ENCODE measurements at places on chromosomes 1 and 21.

GRCh38 chr1:167594822-167595221 is 35.2 kb upstream of the RCSD1 start:
- no peak for DNase-seq

DNA sequence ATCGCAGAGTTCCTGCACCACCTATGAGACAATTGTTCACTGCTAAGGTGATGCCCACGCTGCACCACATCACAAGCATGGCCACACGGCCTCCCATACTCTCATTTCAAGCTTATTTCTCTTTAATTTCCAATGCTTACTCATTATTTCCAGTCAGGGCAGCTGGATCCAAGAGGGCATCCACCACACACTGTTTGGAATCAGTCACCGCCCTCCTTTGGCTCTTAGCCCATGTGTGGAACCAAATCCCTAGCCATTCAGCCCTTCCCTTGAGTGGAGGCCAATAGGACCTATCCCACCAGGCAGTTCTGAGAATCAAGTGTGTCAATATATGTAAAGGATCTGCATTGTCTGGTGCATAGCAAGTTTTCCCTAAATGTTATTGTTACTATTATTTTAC is 26.3 kb upstream of the PALMD start:
- DNase-seq, result no peak

- no peak for DNase-seq
These were observed 178.0 kb downstream of the HIVEP3 start for GRCh38 chr1:41740630-41741239.

- DNase-seq, result no peak
These were observed 60.5 kb downstream of the RABGAP1L start for GRCh38 chr1:174219606-174220370.

GRCh38 chr1:12114916-12115315 is 51.8 kb downstream of the TNFRSF8 start:
- no peak for DNase-seq

DNA sequence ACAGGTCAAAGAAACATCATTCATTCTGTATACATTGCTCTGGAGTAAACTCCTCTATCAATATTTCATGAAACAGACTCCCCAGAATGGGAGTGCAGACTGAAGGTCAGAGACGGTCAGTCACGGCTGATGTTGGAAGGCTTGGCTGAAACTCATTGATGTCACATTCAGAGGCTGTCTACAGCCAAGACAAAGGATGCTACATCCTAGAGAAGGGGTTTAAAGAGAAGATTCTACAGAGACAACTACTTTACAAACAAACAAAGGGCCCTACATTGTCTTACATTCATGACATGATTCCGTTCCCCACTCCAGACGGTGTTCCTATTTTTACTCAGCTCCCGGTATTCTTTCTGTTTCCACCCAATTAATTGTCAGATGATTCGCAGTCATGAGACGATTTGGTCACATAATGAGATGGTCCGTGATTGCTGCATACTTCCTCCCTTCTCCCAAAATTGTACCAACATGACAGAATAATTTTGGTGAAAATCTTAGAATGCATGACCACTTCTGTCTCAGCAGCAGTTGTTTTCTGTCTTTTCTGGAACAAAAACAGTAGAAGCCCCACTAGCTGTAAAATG is 73.8 kb upstream of the VAV3 start:
- DNase-seq, result no peak

DNA sequence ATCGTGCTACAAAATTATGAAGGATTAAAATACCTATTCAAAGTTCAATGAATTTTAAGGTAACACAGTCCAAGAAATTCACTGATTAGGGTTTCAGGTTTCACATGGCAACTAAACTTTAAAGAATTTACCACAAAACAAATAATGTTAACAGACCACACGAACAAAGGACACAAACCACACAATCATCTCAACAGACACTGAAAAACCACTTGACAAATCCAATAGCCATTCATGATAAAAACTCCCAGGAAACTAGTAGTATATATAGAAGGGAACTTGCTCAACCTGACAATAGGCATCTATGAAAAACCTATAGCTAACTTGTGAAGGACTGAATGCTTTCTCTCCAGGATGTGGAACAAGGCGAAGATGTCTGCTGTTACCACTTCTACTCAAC is 21.1 kb upstream of the SH2D5 start:
- DNase-seq, result peak; percentile 49

- peak; percentile 27 for DNase-seq
These were observed 37.1 kb upstream of the DOCK7 start for GRCh38 chr1:62725255-62725654.

DNA sequence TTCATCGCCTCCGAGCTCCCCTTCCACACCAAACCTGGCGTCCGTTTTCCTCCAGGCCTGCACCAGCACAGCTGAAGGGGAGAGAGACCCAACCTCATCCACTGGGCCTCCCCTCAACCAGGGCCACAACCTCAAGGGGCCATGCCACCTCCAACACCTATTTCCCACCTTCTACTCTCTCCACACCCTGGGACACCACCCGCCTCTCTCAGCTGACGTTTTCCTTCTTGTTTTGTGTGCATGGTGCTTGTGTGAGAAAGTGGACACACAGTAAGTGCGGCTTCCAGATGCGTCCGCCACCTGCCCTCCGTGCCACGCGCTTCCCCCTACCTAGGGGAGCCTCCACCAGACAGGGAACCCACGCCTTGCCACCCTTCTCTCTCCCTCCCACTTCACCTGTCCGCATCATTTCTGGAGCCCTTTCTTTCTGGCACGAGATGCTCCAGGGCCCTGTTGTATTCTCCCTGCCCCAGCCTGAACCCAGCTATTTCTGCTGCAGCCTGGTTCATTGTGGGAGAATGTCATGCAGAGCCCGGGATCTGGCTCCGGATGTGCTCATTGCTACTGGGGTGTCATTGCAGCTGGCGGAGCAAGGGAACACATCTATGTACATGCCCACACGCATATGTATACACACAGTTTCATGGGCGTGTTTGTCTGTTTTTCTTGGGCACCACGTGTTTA is 1.3 kb upstream of the GNB1 start:
- no peak for DNase-seq

- peak; percentile 75 for DNase-seq
These were observed 13.3 kb downstream of the TRIM11 start for GRCh38 chr1:228393268-228393701.

GRCh38 chr1:205199931-205200299 is 11.6 kb downstream of the DSTYK start:
- no peak for DNase-seq

GRCh38 chr1:36352125-36352909 is 28.9 kb upstream of the EVA1B start:
- DNase-seq, result peak; percentile 77

DNA sequence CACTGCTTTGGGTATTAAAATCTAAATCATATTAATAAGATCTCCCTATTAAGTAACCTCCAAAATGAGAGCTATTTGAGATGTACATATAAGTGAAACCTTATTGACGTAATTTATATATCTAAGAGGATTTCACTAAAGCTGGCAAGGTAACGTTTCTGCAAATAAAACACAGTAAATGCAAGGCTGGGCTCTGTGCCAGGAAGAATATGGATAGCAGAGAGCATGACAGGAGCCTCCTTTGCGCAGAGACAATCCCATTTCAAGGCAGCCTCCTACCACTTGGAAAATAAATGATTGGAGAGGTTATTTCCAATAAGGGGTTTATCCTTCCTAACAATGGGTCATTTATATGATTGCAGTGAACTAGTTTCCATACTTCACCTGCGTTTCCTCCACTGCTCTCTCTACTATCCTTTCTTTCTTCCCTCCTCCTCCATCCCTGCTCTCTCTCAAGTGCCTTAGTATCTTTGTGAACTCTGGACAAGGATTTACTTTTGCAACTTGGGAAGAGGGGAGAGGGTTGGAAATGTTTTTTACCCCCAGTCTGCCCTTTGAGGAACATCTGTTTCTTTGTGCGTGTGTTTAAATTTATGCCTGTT is 3.0 kb upstream of the NFIA start:
- peak; percentile 6 for DNase-seq

DNA sequence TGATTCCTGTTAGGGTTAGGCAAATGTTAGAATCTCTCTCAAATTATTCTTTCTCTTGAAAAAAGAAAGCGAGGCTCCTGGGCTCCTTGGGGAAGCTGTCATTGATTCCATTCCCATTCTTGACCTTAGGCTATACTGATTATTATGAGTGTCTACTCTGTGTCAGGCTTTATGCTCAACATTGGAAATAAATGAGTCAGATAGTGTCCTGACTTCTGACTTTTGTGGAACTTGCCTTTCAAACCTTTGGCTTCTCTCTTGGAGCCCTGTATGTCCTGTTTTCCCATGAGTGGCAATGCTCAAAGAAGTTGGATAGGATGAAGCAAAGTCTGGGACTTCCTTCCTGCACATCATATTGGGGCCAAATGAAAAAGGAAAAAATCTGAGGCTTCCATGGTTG is 11.6 kb downstream of the AGO1 start:
- no peak for DNase-seq

DNA sequence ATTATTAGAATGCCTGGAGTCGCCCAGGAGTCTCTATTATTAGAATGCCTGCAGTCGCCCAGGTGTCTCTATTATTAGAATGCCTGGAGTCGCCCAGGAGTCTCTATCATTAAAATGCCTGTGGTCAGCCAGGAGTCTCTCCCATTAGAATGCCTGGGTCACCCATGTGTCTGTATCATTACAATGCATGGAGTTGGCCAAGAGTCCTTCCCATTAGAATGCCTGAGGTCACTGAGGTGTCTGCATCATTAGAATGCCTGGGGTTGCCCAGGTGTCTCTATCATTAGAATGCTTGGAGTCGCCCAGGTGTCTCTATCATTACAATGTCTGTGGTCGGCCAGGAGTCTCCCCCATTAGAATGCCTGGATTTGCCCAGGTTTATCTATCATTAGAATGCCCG is 66.9 kb downstream of the RNF187 start:
- DNase-seq, result no peak

DNA sequence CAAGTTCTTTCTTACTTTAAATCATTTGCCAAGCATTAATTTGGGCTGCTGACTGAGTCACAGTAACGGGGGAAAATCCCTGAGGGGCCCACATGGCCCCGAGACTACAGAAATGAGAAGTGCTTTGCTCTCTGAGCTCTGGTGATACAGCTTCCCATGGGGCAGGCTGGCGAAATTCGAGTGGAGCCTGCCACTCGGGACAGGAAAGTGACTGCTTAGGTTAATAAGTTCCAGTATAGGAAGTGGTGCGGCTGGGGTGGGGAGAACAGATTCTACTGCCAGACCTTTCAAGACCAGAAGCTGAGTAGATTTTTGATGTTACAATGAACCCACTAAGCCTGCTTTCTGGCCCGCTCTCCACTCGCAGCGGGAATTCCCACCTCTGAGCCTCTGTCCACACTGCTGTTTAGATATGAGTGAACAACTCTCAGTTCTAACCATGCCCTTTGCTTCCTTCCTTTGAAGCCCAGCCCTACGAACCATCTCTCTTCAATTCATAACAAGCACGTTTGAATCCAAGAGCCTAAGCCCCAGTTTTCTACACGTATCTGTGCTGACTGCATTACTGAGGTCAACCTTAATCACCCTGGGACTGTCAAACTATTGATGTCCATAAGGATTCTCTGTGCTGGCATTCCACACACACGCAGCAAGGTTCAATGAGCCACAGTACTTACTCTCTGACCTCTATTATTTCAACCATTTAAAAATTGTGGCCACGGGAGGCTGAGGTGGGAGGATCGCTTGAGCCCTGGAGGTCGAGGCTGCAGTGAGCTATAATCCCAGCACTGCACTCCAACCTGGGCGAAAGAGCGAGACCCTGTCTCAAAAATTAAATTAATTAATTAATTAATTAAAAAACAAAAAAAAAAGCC is 9.6 kb downstream of the ZBTB17 start:
- peak; percentile 60 for DNase-seq

DNA sequence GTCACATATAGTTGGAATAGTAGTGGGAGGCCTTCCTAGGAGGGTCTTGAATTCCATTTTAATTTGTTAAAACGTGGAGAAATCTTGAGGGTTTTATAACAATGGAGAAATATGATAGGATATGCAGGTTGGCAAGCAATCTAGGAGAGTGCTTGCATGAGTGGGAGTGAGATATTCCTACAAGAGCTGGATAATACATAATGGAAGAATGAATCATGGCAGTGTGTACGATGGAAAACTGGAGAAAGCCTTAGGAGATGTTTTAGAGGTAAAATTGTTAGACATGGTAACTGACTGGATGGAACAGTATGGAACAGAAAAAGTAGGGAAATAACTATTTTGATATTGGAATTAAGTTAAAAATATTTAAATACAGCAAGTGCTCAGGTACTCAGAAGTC is 352.4 kb downstream of the PTBP2 start:
- no peak for DNase-seq

GRCh38 chr1:76593141-76593540 is 274.1 kb upstream of the ST6GALNAC5 start:
- DNase-seq, result no peak

DNA sequence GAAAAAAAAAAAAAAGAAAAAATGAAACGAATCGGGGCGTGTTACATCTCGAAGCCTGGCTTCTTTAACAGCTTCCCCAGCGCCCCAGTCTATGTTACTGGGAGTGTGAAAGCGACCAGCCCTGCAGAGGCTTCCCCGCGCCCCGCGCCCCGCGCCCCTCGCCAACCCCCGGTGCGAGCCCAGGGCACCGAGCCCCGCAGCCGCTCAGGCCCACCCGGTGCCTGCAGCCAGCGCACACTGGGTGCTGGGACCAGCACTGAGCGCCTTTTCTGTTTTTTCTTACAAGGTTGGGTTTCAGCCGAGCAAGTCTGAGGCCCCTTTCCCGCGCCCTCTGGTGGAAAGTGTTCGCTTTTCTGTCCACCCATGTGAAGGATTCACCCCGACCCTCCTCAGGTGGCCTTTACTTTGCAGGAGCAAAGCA is 42.1 kb upstream of the ZNF496 start:
- DNase-seq, result peak; percentile 69

- no peak for DNase-seq
These were observed 80.8 kb downstream of the MATN1 start for GRCh38 chr1:30642391-30643120.

DNA sequence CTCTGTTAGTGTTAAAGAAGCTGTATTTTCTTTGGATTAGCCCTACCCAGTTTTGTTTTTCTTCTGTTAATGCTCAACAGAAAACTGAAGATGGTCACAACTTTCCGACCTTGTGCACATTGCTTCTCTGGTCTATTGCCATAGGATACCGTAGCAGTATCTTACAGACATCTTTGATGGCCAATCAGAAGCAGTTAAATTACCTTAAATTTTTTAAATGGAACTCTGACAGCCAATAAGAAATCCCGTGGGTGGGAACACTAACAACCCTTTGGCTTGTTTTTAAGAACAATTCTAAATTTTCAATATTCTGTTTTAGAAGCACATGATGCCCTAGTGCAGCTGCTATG is 17.2 kb downstream of the NFYC start:
- peak; percentile 92 for DNase-seq

GRCh38 chr1:246417152-246417812 is 89.8 kb downstream of the SMYD3 start:
- DNase-seq, result peak; percentile 73
